GM04503 (cell line): ENCODE measurements at places on chromosomes 11 and 22.

GRCh38 chr11:94652735-94653284 lies 85.6 kb downstream of the PIWIL4 start:
- no peak for DNase-seq

DNA sequence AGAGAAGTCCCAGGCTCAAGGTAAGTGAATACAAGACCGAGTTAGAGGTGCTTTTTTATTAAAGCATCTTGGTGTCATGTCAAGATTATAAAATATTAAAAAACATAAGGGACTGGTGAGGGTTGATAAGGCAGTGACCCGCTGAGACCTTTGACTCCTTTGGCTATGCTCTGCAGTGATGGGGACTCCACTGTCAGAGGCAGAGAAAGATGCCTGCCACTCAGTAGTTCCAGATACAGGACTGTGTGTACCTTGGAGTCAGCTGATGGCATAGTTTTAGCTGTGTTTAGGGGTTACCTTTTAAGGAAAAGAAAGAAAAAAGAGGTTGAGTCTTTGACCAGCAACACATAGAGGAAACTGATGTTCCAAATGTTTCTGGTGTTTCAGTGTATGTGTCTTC lies 40.8 kb downstream of the SHISA8 start:
- no peak for DNase-seq

DNA sequence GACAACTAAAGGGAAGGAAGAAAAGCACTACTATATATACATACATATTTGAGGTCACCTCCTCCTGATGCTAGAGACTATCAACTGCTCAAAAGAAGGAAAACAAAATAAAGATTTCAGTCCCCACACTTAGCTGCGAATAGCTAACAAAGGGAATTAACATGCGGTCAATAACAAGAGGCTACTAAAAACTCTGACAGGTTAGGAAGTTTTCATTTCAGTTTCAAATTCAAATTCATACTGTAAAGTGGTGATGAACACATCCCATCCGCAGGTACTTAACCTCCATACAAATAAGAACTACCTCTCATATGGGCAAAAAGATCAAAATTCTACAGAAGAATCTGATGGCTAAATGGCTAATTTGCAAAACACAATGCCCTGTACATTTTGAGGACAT lies 2.6 kb downstream of the NAP1L4 start:
- DNase-seq, result no peak

- DNase-seq, result no peak
Observed at GRCh38 chr11:83727251-83727650, 441.1 kb upstream of the CCDC90B start.

GRCh38 chr11:101346591-101346990 lies 217.0 kb upstream of the PGR start:
- DNase-seq, result peak; percentile 80
